Stimulated activated CD4-positive, alpha-beta T cell treated with anti-CD3 and anti-CD28 coated beads, Interleukin-15, amount 100 ng/mL, for 1 hour (primary cell): ENCODE measurements at places on chromosomes 1 and 21.

DNA sequence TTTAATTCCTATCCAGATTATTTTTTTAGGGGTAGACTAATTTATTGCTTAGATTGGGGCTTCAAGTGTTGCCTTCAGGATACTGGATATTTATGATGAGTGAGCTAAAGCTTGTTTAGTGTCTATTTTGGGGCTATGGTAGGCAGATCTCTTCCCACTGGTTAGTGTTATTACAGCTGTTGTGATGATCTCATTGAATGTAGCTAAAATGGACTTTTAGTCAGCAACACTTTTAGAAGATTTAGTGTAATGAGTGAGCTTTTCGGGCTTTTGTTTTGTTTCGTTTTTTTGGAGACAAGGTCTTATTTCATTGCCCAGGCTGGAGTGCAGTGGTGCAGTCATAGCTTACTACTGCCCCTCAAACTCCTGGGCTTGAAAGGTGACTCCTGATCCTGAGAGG is 14.2 kb downstream of the THRAP3 start:
- DNase-seq = no peak

- no peak for DNase-seq
Measured at GRCh38 chr1:208741296-208741695, 497.1 kb upstream of the PLXNA2 start.

DNA sequence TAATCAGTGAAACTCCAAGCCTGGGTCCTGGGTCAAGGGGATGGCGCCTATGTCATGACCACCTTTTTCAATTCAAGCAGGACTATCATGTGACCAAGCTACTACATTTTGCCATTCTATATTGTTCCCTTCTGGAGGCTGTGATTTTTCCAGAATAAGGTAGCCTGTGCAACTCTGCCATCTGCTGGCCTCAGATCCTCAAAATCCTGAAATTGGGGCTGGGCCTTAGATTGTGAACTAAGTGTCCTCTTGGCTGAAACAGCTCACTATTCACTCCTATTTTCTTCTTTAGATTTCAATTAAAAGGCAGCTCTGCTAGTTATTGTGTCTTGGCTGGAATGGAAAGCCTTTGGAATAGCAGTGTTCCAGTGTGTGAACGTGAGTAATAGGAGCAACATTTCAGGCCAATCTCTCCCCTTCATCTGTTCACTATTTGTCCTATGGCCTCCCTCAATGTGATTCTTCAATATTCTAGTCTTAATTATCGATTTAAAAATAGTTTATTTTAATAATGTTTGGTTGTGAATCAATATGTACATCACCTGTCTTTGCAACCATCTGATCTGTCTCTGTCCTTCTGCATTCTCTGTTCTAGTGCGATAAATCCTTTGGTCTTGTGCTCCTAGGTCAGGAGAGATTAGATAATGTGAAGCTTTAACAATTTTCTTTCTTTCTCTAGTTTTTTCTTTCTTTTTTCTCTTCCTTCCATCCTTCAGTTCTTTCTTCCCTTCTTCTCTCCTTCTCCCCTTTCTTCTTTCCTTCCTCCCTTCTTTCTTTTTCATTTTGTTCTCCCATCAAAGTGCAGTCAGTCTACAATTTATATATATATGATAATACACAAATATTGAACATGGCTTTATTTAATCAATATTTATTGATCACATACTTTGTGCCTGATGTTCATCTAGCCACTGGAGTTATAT is 69.8 kb downstream of the CR1 start:
- no peak for DNase-seq

- peak; percentile 87 for DNase-seq
Measured at GRCh38 chr1:1033009-1033587, 13.2 kb downstream of the AGRN start.

DNA sequence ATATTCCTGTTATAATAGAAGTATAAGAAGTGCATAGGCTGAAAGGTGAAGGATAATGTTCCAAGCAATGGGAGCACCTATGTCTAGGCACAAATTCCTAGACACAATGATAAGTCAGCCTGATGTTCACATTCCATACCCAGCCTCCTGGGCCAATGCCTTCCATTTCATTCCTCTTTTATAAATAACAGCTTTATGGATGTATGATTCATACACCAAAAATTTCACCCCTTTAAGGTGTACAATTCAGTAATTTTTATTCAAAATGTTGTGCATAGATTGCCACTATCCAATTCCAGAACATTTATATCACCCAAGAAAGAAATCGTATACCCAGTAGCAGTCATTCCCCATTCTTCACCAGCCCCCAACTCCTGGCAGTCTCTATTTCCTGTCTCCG is 118.8 kb downstream of the BRINP2 start:
- DNase-seq = no peak

- no peak for DNase-seq
Measured at GRCh38 chr1:231855926-231856325, 229.3 kb downstream of the DISC1 start.

- no peak for DNase-seq
Measured at GRCh38 chr1:97936976-97937375, 16.1 kb upstream of the DPYD start.

GRCh38 chr1:79859212-79859948 is 852.9 kb upstream of the ADGRL4 start:
- DNase-seq = no peak

- DNase-seq = no peak
Measured at GRCh38 chr1:45359882-45360513, 19.8 kb upstream of the MUTYH start.

GRCh38 chr1:171871848-171872247 is 30.6 kb downstream of the DNM3 start:
- DNase-seq = no peak

GRCh38 chr1:118974661-118975060 is 13.5 kb downstream of the TBX15 start:
- no peak for DNase-seq
